Smooth muscle cell of bladder (primary cell): ENCODE measurements at places on chromosomes 13 and 19. TPM values are rescaled to one million over a fixed set of nuclear protein-coding genes. Genes with fewer than 3 reads are reported as not detected.

SLC1A6 gene
- not detected in 2 replicates for total RNA-seq

LILRB1 gene
- not detected in 2 replicates for total RNA-seq

MAP4K1 gene
- total RNA-seq: under 0.01 and 0.37 TPM in 2 replicates

KLK15 gene
- total RNA-seq: not detected in 2 replicates

PNMA8B gene
- total RNA-seq: 1.4 and 2.2 TPM in 2 replicates

FGF21 gene
- total RNA-seq: 0.14 and 0.28 TPM in 2 replicates

KCNRG gene
- total RNA-seq: 4.6 and 7.7 TPM in 2 replicates

PRTN3 gene
- total RNA-seq: not detected in 2 replicates

BRCA2 gene
- 1.0 and 1.7 TPM in 2 replicates for total RNA-seq

PRODH2 gene
- total RNA-seq: not detected in 2 replicates

ZNF600 gene
- 2.4 and 3.0 TPM in 2 replicates for total RNA-seq

CATSPERD gene
- total RNA-seq: not detected in 2 replicates
